ENCODE measurements at places on chromosomes 3 and 15.

- no peak for DNase-seq
Measured at GRCh38 chr15:63362196-63362595, 19.4 kb downstream of the CA12 start.

DNA sequence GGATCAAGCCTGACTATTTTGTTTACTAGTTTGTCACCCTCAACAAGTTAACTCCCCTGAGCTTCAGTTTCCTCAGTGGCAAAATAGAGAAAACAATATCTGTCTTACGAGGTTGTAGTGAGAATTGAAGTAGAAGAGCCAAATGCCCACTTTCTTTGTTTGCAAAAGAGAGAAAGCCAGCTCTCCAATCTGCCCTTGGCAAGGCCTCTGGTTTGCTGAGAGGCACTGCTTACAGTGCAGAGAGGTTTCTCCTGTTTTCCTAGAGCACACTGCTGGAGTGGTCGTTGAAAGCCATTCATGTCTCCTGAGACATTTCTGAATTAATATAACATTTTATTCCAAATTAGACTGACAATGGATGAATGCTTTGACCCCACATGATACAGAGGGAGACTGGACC lies 260.5 kb upstream of the IGF1R start:
- no peak for DNase-seq

DNA sequence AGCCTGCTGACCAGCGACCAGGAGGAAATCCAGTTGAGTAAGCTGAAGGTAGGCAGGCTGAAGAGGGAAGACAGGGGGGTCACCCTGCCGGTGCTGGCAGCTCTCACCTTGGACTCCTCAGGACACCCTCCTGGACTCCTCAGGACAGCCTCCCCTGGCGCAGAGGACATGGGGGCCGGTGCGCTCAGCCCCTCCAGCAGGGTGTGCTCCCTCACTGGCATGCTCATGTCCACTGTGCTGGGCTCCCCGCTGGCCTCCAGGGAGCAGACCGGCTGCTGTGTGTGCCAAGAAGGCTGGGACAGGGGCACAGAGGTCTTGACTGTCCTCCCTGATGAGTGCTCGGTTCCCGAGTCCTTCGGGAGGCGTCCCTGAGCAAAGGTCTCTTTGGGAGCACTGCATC lies 183.6 kb downstream of the ATP10A start:
- DNase-seq: no peak

DNA sequence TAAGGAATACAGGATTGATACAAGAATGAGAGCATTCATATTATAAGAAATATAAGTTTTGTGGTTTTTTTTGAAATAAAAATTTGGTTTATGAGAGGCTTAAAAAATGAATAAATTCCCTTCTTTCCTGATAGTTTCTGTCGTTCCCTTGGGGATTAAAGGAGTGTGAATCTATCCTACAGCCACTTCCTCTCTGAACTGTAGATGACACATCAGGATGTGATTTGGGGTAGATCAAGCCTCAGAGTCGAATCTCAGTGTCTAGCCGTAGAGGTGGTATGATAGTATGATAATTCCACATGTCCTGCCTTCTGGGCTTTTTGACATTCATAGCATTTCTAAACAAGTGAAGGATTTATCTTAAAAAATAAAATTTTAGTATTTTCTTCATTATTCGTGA lies 343.1 kb downstream of the LPP start:
- no peak for DNase-seq

DNA sequence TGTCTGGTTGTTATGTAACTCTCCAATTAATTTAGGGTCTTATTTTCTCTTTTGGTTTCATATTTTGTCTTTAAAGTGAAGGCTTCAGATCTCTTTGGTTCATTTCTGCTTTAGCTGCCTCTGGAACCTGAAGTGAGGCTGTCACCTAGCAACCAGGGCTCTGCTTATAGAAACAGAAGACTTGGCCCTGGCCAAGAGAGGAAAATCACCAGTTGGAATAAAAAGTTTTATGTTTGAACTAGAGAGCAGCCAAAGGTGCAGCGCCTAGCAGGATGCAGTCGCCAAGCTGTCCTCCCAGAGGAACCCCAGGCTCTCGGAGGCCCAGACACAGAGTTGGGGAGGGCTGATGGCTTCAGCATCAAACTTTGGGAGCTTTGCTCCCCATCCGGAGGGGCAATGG lies 41.1 kb downstream of the LYZL4 start:
- DNase-seq: peak; percentile 23

GRCh38 chr3:55516392-55517030 lies 29.4 kb upstream of the WNT5A start:
- DNase-seq: no peak

- no peak for DNase-seq
Measured at GRCh38 chr15:65156692-65157091, 23.1 kb upstream of the PDCD7 start.

DNA sequence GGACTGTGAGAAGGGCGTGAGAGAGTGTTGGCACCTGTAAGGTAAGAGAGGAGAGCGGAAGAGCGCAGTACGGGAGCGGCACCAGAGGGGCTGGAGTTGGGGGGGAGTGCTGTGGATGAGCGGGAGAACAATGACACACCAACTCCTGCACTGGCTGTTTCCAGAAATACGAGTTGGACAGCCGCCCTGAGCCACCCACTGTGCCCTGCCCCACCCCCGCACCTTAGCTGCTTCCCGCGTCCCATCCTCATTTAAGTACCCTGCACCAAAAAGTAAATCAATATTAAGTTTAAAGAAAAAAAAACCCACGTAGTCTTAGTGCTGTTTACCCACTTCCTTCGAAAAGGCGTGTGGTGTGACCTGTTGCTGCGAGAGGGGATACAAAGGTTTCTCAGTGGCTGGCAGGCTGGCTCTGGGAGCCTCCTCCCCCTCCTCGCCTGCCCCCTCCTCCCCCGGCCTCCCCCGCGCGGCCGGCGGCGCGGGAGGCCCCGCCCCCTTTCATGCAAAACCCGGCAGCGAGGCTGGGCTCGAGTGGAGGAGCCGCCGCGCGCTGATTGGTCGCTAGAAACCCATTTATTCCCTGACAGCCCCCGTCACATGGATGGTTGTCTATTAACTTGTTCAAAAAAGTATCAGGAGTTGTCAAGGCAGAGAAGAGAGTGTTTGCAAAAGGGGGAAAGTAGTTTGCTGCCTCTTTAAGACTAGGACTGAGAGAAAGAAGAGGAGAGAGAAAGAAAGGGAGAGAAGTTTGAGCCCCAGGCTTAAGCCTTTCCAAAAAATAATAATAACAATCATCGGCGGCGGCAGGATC lies at the start of gene SOX2:
Gene SOX2 (plus strand): TSS at position 601 of the 811 bp plus-strand sequence. CDS start 436 bp downstream, outside the sequence.
- peak; percentile 85 for DNase-seq

DNA sequence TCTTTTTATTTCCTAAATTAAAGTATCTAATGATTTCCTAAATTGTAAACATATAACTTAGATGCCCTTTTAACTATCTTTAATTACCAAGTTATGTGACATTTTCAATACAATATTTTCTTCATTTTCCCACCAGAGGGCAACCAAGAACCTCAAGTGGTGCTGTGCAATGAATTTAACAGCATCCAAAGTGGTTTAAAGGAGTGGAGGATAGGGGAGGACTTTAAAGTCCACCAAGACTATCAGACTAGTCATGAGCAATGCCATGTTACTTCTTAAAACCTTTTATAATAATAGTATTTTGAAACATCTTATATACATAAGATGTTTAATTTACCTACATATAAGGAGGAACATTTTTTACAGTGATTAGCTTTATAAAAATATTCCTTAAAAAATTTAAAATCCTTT lies 74.4 kb downstream of the DLG1 start:
- peak; percentile 47 for DNase-seq

DNA sequence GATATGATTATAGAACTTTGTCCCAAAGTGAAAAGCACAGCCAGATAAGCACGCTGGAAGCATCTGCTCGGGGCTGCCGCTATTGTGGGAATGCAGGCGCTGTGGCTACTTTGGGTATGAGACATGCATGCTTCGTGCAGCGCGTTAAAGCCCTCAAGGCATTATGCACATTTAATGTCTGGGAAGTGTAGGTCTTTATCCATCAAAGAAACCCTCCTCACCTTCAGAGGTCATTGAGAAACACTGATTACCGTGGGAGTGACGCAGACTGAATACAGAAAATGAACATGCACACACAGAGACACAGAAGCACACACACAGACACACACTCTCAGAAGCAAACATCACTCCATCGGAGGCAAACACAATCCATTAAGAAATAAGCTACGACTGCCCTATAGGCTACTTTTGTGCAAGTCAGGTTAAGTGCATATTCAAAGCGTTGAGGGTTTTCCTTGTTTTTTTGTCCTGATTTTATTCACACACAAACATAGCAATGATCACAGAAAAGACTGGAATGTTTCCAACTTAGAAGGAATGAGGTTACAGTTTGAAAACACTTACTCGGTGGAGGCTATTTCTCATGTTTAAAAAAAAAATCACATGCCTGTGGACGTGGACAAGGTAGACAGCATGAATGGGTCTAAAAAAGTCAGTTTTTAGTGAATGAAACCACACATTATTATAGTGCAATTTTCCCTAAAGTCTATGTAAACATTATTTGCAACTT lies 68.5 kb downstream of the PLCH1 start:
- DNase-seq: peak; percentile 26

GRCh38 chr3:108472001-108472591 lies 38.3 kb downstream of the MYH15 start:
- peak; percentile 63 for DNase-seq

DNA sequence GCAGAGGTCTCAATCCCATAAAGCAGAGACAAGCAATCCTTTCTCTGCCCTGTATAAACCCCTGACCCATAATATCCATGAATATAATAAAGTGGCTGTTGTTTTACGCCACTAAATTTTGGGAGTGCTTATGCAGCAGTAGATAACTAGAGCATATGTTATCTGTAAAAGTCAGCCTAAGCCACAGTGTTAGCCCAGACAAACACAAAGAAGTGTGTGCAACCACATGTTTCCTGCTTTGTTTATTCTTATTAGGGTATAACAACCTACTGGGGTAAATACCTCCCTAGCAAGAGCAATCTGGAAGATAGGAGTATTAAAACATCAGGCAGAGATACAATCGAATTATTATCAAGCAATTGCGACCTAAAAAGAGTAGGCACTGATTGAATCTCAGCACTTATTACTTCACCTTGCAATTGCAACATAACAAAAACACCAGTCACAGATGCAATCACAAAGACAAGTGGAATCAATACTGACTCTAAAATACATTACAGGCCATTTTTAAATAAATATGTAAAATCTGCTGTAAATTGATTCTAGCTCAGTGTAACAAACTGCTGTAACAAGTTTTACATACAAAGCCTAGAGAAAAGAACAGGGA lies 94.6 kb upstream of the UBE2E2 start:
- DNase-seq: no peak

- no peak for DNase-seq
Measured at GRCh38 chr15:72980661-72981060, 71.6 kb upstream of the NEO1 start.

DNA sequence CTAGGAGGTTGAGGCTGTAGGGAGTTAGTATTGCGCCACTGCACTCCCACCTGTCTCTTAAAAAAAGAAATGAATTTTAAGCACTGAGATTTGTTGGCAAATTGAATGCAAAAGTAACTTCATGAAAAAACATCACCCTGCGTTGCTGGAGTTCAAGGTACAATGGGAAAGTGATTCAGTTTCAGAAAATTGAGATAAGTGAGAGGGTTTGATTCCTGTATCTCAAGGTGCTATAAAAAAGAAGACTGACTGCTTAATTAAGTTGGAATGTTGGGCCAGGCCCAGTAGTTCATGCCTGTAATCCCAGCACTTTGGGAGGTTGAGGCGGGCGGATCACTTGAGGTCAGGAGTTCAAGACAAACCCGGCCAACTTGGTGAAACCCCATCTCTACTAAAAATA lies 39.1 kb downstream of the IQGAP1 start:
- DNase-seq: no peak

DNA sequence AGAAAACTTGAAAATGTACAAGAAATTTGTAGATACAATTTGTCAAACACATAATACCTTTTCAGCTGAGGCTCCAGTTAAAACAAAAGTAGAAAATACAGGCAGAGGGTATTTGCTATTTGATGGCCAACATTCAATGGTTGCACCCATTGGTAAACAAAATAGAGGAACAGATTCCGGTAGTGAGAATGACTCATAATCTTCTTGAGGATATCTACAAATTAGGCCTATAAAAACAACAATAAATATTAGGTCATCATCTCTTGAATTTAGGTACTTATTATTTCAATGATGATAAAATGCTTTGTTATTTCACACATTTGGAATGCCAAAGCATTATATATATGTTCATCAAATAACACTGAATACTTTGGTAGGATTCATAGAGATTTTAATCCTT lies 53.4 kb downstream of the DENND4A start:
- no peak for DNase-seq

GRCh38 chr3:10783360-10784351 lies 32.4 kb upstream of the SLC6A11 start:
- no peak for DNase-seq

- DNase-seq: no peak
Measured at GRCh38 chr3:131082871-131083863, 56.5 kb downstream of the NEK11 start.

DNA sequence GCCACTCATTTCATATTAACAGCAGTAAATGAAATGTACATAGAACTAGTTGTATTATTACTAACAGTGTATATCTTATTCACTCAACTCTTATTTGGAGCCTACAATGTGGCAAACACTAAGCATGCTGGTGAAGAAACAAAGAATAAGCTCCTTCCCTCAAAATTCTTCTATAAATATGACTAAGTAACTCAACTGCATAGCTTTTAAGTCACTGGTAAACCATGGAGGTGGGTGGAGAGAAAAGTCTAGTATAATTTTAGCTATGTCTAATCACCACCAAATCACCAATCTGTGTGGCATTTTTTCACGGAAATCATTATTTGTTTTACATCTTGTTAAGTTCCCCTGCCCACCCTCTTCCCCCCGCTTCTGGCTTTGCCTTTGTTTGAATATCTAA lies 17.5 kb downstream of the COPS2 start:
- no peak for DNase-seq

GRCh38 chr15:35755237-35755802 lies 209.4 kb upstream of the DPH6 start:
- DNase-seq: no peak

DNA sequence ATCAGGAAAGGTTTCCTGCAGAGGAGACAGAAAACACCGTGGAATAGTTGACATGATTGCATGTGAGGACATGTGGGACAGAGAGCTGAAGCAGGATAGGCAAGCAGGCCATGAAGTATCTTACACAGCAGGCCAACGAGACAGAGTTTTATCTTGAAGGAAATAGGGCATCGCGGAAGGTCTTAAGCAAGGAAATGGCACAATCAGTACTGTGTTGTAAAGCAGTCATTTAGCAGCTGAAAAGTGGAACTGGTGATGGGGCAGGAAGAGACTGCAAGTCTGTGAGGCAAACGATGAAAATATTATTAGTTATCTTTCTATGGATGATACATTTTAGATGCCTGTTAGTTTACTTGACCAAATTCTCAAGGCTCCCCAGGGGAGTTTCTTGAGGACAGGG lies 535.1 kb downstream of the SOX2 start:
- DNase-seq: no peak
